ENCODE measurements at places on chromosomes 16 and 17. TPM values are rescaled to one million over a fixed set of nuclear protein-coding genes. Genes with fewer than 3 reads are reported as not detected.

KCNJ18 gene
- total RNA-seq = not detected

- no peaks in the 10 kb centered on the region for H3K36me3 ChIP-seq
- no peak for DNase-seq
- H3K4me3 ChIP-seq = no peak overlapping the region
- peaks cover 31% of the 10 kb centered on the region for H3K4me1 ChIP-seq
- H3K27me3 ChIP-seq = no peaks in the 10 kb centered on the region
- no peak overlapping the region for H3K27ac ChIP-seq
Observed at GRCh38 chr16:13999071-13999894, 71.8 kb upstream of the MRTFB start.

DNA sequence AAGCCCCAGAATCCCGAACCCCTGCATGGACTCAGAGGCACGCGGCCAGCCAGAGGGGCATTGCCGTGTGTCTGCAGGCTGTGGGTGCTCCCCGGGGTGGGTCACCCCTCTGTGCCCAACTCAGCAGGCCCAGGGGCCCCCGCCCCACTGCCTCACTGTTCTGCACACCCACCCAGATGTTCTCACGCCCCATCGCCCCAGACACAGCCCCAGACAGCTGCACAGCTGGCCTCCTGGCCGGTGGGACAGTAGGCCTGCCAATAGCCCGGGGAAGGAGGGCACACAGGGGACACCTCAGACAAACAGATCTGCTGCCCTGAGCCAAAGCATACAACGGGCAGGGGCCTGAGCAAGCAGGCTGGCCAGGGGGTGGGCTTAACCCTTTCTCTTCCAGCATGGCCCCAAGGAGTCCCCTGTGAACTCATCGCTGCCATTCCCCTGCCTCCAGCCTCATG is 27.6 kb upstream of the NXPH3 start:
- H3K27ac ChIP-seq = no peak overlapping the region
- H3K27me3 ChIP-seq = no peaks in the 10 kb centered on the region
- no peaks in the 10 kb centered on the region for H3K36me3 ChIP-seq
- DNase-seq = no peak

- H3K27ac ChIP-seq = no peak overlapping the region
- H3K27me3 ChIP-seq = no peaks in the 10 kb centered on the region
Observed at GRCh38 chr16:50096791-50097190, 31.0 kb downstream of the HEATR3 start.

DNA sequence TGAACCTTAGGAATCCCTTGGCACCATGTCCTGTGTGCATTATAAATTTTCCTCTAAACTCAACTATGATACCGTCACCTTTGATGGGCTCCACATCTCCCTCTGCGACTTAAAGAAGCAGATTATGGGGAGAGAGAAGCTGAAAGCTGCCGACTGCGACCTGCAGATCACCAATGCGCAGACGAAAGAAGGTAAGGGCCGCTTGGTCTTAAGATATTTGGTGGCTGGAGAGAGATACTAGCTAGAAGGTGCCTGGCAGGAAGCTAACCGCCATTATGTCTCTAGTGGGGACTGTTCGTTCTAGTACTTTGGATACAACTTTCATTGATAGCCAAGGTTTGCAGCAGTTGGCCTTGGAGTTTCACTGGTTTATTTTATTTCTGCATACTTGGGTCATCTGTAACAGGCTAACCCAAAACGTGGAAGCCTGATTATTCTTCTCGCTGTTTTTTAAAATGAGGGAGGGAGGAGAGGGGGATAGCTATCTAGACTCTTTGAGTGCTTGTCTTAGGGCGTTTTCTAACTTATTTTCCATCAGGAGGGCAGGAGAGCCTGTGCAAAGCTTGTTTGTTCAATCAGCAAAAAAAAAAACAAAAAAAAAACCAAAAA is 1.3 kb downstream of the RBBP6 start:
- H3K27me3 ChIP-seq = no peaks in the 10 kb centered on the region
- no peak for DNase-seq
- H3K36me3 ChIP-seq = no peaks in the 10 kb centered on the region

DNA sequence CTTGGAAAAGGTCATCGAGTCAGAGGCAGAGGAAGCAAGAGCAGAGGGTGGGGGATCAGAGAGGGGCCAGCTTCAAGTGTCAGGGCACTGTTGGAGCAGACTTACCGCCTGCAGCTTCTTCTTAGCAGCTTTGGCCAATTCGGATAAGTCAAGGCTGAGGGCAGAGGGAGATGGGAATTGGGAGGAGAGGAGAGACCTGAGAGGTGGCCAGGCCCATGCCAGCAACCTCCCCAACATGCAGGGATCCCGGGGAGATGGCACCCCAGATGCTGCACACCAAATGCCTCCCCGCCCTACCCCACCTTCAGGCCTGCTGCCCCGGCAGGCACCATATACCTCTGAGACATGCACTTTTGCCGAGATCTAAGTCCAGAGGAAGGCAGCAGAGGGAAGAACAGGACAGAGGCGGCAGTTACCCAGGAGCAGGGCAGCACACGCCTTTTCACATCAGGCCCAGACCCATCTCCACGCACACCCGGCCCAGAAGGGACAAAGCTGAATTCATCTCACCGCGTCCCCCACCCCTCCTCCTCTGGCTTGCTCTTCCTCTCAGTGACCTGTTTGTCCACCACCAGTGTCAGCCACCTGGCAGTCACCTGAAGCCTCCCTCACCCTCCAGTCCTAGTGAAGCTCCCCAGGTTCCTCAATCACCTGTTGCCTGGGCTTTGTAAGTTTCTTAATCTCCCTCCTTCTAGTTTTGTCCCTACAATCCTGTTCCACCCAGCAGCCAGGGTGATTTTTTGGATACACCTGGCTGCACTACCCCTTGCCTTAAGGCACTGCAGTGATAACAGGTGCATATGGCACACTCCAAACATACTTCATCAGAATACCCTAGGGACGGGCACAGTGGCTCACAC is 10.4 kb downstream of the TP53I13 start:
- H3K4me1 ChIP-seq = peaks cover 47% of the 10 kb centered on the region
- no peaks in the 10 kb centered on the region for H3K27me3 ChIP-seq
- peaks cover 51% of the 10 kb centered on the region for H3K36me3 ChIP-seq
- DNase-seq = no peak
- H3K27ac ChIP-seq = peak overlapping the region; percentile 40

GRCh38 chr16:23060458-23061320 is 88.6 kb downstream of the USP31 start:
- no peaks in the 10 kb centered on the region for H3K36me3 ChIP-seq
- no peak overlapping the region for H3K4me3 ChIP-seq
- H3K27ac ChIP-seq = no peak overlapping the region
- DNase-seq = peak; percentile 93
- H3K27me3 ChIP-seq = no peaks in the 10 kb centered on the region

GRCh38 chr17:79220201-79220712 is 145.6 kb downstream of the ENGASE start:
- H3K4me1 ChIP-seq = peaks cover 13% of the 10 kb centered on the region
- no peak overlapping the region for H3K27ac ChIP-seq
- H3K4me3 ChIP-seq = no peak overlapping the region
- H3K27me3 ChIP-seq = no peaks in the 10 kb centered on the region

- H3K27me3 ChIP-seq = no peaks in the 10 kb centered on the region
- peaks cover 6% of the 10 kb centered on the region for H3K4me1 ChIP-seq
- H3K36me3 ChIP-seq = peaks cover 31% of the 10 kb centered on the region
- no peak for DNase-seq
- no peak overlapping the region for H3K4me3 ChIP-seq
Observed at GRCh38 chr17:4877089-4877488, 22.2 kb upstream of the C17orf107 start.

PSMB10 gene
- 37.4 TPM for total RNA-seq
